ENCODE measurements at places on chromosomes 11 and 22.

DNA sequence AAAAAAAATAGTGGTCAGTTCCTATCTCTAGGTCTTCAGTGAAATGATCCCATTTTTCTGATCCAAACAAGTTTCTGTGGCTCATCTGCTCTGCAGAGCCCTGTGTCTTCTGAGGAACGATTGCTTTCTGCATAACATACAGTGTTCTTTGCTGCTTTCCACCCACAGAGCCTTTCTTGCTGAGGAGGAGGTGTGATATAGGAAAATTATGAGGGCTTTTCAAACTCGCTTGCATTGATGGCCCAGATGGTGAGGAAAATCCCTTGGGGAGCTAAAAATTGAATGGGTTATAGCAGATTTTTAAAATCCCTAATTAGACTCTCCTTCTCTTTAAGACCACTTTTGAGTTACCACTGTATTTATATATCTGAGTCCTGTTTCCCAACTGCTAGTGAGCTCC is 31.3 kb downstream of the JAM3 start:
- no peak for DNase-seq

DNA sequence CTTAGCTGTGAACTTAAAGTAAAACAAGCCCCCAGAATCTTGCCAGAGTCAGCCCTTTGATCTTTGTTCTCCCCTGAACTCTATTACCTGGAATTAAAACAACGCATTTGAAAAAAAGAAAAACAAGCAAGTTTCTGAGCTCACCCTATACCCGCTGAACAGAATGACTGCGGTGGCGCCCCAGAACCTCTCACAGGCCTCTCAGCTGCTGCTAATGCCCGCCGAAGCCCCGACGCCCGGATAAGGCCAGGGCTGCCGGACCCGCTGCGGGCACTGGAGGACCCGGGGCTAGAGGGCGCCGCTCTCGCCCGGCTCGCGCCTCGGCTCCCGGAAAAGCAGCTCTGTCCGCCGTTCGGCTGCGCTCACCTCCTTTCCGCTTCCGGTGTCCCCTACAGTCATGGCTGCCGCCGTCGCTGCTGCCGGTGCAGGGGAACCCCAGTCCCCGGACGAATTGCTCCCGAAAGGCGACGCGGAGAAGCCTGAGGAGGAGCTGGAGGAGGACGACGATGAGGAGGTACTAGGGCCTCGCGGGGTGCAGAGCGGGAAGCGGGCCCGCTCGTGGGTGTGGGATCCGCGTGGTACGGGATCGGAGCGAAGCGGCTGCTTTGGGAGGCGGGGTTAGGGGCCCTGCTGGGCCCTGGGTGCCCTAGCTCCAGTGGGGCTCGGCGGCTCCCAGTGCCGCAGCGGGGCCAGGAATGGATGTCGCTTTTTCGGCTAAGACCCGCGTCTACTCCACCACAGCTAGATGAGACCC is at the start of gene TOMM22:
Gene TOMM22, plus strand, starts transcription at position 376 of the 754 bp plus-strand sequence. Its CDS starts 22 bp downstream, at position 398.
- DNase-seq, result peak; percentile 94

GRCh38 chr11:70675697-70676374 is 277.5 kb downstream of the CTTN start:
- no peak for DNase-seq

DNA sequence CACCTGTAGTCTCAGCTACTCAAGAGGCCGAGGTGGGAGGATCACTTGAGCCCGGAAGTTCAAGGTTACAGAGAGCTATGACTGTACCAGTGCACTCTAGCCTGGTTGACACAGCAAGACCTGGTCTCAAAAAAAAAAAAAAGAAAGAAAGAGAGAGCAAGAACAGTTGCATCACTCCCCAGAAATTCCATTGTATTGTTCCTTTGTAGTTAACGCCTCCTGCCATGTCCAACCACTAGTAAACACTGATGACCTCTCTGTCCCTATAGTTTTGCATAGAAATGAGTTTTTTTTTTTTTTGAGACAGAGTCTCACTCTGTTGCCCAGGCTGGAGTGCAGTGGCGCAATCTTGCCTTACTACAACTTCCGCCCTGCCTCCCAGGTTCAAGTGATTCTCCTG is 10.8 kb downstream of the PATL1 start:
- DNase-seq, result no peak

DNA sequence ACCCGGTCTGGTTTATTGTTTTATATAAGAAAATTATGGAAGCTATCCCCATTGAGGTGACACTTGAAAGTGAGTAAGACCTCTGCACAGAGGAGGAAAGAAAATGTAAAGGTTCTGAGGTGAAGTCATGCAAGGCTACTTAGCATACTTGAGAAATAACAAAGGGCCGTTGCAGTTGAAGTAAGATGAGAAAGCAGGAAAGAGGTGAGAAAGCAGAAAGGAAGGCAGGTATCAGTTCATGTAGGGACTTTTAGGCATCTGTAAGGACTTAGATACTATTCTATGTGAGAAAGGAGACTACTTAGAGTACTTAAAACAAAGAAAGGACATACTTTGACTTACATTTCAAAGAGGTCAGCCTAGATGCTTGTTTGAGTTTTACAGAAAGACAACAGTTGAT is 84.7 kb downstream of the CASP12 start:
- no peak for DNase-seq

DNA sequence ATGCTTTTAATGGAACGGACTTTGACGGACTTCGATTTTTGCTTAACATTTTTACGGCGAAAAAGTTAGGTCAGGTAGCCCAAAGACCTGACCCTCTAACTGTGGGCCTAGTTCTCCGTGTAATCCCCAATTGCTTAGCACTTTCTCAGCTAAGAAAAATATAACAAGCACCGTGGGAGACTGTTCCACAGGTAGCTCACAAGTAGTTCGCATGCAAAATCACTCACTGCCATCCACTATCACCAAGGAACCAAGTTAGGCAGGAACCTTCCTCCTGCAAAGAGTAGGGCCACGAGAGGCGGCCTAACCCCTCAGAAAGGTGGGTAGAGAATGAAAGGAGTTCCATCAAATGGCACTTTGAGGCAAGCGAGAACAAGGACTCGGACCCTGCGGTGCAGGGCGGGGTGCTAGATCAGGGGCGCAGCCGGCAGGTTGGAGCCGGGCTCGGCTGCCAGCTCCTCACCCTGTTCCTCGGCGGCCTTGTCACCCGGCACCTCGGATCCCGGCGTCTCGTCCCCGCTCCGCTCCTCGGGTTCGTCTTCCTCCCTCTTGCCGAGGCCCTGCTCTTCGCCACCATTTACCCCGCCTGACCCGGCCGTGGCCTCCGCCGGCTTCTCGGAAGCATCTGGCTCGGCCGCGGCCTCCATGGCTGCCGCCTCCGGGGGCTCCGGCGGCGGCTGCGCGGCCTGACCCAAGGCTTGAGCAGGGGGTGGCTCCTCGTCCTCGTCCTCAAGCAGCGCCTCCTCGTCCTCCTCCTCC is 922 bp downstream of the HNRNPUL2 start:
- no peak for DNase-seq

- no peak for DNase-seq
Measured at GRCh38 chr11:20448834-20449233, 61.3 kb downstream of the PRMT3 start.

GRCh38 chr22:19168088-19168890 is 10.2 kb downstream of the SLC25A1 start:
- no peak for DNase-seq

DNA sequence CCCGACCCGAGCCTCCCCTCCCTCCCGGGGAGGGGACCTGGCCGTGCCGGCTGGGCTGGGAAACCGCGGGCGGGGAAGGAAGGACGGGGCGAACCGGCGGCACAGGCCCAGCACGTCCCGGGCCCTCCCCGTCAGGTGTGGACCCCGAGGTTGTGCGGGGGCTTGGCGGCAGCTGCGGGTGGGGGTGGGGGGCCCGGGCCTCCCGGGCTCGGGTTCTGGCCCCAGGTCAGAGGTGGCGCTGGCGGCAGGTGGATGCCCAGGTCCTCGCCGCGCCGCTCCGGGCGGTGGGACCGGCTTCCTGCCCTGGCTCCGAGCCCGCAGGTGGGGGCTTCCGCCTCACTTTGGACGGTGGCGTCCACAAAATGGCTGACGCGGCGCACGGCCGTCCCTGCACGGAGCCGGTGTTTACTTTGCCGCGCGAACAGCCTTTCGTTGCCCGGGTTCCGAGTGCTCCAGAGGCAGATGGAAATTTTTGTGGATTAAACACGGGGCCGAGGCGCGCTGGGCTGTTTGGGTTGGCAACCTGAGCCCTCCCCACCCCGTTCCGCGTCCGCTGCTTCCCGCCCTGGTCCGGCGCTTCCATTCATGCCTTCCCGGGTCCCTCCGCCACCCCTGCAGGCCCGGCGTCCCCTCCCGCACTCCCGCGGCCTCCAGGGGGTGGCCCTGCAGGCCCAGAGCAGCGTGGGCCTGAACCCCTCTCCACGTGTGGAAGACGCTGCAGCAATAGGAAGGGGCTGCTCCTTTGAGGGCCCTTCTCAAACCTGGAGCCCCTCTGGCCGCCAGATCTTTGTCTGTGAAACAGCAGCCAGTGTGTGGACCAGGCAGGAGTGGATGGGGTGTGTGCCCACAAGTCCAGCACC is 92.0 kb upstream of the KCNQ1OT1 start:
- no peak for DNase-seq

GRCh38 chr11:8658321-8659057 is 24.0 kb downstream of the TRIM66 start:
- DNase-seq, result no peak

- DNase-seq, result no peak
Measured at GRCh38 chr11:12174477-12175143, 64.2 kb downstream of the MICAL2 start.

DNA sequence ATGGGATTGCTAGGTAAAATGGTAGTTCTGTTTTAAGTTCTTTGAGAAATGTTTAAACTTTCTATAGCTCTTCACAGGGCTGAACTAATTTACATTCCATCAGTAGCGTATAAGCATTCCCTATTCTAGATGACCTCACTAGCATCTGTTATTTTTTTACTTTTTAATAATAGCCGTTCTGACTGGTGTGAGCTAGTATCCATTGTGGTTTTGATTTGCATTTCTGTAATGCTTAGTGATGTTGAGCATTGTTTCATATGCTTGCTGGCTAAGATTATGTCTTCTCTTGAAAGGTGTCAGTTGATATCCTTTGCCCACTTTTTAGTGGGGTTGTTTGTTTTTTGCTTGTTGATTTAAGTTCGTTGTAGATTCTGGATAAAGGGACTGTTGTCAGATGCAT is 35.9 kb downstream of the MMP27 start:
- DNase-seq, result no peak

GRCh38 chr22:29195964-29196666 is 9.6 kb upstream of the EMID1 start:
- no peak for DNase-seq

DNA sequence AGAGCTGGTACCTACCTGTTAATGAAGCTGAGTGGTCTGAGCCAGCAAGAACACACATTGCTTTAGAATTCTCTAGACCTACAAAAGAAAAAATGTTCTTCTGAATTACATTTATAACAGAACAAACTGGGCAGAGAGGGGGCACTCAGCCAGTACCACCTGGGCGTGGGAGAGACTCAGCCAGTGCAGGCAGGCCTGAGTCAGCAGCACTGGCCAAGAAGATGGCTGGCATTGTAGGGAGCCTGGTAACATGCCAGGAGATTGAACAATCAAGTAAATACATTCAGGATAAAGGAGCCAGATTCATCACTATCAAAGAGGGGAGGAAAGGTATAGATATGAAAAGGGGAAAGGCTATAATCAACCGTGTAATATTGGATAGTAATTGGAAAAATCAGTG is 19.9 kb downstream of the SERGEF start:
- DNase-seq, result peak; percentile 13

GRCh38 chr11:36251823-36252222 is 37.4 kb downstream of the COMMD9 start:
- no peak for DNase-seq

- no peak for DNase-seq
Measured at GRCh38 chr11:68164437-68164836, 43.2 kb upstream of the CHKA start.

DNA sequence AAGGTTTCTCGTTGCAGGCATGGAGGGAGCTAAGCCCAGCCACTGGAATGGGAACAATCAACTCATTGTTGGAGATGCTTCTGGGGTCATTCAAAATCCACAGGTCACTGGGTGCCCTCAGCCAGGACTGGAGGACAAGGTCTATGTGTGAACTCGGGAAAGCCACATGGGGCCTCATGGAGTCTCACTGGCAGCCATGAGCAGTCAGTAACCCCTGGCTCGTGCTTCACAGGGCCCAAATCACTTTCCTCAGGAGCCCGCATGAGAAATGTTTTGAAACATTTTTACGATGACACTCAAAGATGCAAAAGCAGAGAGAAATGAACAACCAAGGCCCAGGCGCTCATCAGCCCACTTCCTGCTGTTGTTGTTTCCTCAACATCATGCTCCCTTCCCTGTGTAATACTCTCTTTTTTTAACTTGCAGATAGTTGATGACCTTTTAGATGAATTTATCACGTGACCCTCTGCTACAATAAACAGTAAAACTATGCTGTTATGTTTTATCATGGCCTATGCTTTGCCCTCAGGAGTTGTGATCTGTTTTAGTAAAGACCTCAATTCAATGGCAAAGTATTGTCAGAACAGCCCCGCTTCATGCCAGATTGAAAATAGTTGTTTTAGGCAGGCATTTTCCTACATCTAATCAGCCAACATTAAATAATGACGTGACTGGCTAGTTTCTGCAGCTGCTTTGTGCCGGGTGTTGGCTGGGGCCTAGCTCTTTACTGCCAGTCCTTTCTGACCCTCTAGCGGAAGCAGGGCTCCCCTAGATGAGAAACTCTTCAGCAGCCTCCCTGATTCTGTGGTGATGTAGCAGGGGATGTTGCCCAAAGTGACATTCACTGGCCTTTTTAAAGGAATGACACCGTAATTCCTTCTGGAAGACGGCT is 39.7 kb downstream of the ADAMTS15 start:
- no peak for DNase-seq

DNA sequence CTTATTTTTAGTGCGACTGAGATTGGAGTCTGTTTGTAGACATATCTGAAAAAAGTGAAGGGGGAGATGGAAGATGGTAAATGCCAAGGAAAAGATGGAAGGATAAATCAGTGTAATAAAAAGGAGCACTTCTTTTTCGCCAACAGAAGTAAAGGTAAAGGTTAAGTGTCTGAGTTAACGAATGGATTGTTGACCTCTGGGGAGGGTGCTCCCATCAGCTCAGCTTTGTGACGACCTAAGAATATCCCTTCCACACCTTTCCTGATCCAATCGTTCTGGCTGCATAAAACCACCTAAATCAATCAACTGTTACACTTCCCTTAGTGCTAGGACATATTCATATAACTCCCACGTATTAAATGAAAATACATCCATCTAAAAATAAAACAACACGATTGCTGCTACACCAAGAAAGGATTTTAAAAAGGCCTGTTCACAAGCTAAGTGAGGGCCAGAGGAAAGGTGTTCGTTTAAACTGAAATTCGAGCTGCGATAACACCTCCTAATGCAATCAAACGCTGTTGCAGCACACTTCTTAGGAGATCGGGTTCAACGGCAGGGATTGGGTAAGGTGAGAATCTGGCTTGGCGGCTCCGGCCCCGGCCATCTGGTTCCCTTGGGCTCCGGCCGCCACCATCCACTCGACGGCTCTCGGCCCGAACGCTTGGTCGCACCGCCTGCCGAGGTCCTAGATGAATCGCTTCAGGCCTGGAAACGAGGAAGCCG is 658 bp downstream of the C11orf71 start:
- DNase-seq, result no peak

DNA sequence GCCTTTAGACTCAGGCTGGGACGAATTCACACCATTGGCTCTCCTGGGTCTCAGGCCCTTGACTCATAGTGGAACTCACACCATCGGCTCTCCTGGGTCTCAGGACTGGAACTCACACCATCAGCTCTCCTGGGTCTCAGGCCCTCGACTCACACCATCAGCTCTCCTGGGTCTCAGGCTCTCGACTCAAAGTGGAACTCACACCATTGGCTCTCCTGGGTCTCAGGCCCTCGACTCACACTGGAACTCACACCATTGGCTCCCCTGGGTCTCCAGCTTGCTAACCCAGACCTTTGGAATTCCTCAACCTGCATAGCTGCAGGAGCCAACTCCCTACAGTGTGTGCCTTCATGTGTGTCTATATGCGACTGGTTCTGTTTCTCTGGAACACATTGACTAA is 56.7 kb downstream of the SHISAL1 start:
- DNase-seq, result no peak
